Metanephros (tissue), 2 donors: ENCODE measurements at places on chromosomes 1 and 21. TPM values are rescaled to one million over a fixed set of nuclear protein-coding genes. Genes with fewer than 3 reads are reported as not detected.

The OR2AK2 gene
- total RNA-seq: not detected

The EPB41 gene
- 57.3 TPM for total RNA-seq

The RYR2 gene
- 1.9 TPM for total RNA-seq

The CITED4 gene
- 15.0 TPM for total RNA-seq

The SELL gene
- total RNA-seq: 11.6 TPM

The KCNE2 gene
- total RNA-seq: not detected

The CD34 gene
- 43.6 TPM for total RNA-seq

The DDAH1 gene
- total RNA-seq: 80.4 TPM

The SYT6 gene
- 1.2 TPM for total RNA-seq

The LCE1F gene
- total RNA-seq: not detected

The ALX3 gene
- not detected for total RNA-seq

The CELF3 gene
- 0.18 TPM for total RNA-seq

The CDK18 gene
- 22.9 TPM for total RNA-seq

The MAP10 gene
- 4.7 TPM for total RNA-seq

The RGS5 gene
- 16.3 TPM for total RNA-seq

The SV2A gene
- 6.2 TPM for total RNA-seq

The CHRM3 gene
- 20.2 TPM for total RNA-seq

The CCDC24 gene
- 12.5 TPM for total RNA-seq

The PLEKHG5 gene
- 24.2 TPM for total RNA-seq
